Stimulated activated CD8-positive, alpha-beta memory T cell treated with anti-CD3 and anti-CD28 coated beads, Interleukin-4, amount 100 ng/mL, for 4 hours (primary cell): ENCODE measurements at places on chromosomes 6 and 20.

DNA sequence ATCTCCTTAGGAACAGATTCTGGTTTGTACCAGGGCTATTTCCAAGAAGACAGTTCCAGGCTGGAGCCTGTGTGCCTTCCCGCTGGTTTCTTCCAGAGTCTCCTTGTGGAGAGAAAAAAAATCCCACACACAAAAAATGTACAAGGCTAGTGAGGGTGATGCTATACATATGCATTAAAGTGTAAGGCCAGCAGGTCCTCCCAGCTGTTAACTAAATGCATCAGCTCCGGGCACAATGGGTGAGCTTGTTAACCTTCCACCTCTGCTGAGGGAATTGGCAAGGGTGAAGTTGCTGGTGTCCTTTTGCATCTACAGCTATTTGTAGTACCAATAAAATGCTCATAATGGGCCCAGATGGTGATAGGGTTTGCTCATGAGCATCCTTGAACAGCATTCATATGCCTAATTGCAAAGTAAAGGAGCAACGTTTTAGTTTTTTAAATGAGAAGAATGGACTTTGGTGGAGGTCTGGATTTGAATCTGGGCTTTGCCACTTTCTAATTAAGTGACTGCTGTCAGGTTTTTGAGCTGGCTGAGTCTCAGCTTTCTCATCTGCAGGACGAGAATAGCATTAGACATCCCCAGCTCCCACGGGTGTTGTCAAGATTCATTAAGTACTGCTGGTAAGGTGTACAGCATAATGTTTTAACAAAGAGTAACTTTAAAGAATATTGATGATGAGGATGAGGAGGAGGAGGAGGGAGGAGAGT, 361.8 kb downstream of the QKI start:
- no peak for DNase-seq

DNA sequence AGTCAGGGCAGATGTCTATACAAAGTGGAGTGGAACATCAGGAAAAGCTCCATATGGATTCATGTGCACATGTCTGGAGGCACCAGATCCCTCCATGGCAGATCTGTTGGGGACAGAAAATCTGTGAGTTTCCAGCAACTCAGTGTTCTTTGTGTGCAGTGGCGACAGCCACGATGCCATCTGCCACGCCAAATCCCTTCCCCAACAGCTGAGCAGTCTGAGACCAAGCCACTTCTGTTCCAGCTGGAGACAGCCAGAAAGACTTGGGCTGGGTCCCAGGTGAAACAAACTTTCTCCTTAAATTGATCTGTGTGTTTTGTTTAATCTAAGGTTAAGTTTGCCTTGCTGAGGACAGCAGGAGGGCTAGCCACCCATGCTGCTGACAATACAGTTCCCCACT, 22.9 kb downstream of the FKBP1A start:
- DNase-seq = no peak

DNA sequence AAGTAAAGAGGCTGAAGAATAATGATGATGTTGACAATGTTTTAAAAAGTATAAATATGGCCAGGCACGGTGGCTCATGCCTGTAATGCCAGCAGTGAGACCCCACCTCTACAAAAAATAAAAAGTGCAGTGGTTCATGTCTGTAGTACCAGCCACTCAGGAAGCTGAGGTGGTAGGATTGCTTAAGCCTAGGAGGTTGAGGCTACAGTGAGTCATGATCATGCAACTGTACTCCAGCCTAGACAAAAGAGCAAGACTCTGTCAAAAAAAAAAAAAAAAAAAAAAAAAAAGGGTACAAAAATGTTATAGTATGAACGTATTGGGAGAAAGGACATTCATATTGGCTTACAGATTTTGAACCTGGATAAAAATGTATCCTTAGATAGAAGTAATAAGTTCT, 543.1 kb upstream of the IRAK1BP1 start:
- no peak for DNase-seq

DNA sequence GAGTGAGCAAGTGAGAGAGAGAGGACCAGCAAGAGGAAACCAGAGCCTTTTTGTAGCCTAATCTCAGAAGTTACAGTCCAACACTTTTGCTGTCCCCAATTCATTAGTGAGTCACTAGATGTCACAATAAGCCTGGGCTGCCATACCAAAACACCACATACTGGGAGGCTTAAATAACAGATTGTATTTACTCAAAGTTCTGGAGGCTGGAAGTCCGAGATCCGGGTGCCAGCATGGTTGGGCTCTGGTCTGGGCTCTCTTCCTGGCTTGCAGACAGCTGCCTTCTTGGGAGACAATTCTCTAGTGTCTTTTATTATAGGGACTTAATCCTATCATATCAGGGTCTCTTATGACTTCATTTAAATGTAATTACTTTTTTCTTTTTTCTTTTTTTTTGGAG, 50.7 kb upstream of the FERMT1 start:
- no peak for DNase-seq

DNA sequence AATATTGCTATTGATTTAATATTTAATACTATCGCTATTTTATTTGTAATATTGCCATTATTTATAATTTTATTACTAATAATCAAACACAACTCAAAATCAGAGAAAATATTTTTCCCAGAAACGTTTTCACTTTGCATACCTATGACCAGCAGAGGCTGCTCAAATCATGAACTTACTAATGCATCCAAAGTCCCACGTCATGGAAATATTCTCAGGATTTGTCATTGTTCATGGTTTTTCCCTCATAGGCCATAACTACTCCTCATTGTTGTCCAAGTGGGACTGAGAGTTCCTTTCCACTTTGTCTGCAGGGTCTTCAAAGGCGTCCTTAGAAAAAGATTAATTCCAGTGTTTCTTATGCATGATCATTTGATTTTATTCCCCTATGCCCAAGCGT, 344.8 kb downstream of the THBS2 start:
- no peak for DNase-seq

DNA sequence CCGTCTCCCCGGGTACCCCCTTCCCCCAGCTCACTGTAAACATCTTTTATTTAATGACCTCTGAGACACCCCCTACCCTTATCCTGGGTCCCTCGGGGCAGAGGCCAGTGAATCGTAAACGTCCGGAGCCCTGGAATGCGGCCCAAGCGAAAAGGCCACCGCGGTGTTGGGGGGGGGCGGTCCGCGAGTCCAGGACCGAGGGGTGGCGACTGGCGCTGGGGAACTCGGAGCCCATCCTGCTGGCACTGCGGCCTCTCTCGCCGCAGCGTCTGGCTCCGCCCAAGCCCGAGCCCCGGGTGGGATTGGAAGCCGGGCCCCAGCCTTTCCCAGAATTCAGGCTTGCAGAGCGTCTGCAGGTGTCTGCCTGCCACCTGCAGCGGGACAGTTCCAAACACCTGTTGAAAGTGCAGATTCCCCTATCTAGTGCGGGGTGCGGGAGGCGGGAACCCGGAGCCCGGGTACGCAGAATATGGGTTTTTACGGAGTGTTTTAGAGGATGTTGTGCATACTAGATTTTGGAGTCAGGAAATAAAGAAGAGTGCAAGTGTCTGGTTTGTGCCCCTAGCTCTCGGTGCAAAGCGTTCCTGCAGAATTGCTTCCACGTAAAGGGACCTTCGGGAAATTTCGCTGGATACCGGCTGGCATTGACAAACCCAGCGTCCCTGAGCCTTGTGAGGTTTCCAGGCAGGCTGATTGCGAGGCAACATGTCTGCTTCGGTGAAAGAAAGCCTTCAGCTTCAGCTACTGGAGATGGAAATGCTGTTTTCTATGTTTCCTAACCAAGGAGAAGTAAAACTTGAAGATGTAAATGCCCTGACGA, 800 bp downstream of the RWDD2A start:
- DNase-seq = no peak

DNA sequence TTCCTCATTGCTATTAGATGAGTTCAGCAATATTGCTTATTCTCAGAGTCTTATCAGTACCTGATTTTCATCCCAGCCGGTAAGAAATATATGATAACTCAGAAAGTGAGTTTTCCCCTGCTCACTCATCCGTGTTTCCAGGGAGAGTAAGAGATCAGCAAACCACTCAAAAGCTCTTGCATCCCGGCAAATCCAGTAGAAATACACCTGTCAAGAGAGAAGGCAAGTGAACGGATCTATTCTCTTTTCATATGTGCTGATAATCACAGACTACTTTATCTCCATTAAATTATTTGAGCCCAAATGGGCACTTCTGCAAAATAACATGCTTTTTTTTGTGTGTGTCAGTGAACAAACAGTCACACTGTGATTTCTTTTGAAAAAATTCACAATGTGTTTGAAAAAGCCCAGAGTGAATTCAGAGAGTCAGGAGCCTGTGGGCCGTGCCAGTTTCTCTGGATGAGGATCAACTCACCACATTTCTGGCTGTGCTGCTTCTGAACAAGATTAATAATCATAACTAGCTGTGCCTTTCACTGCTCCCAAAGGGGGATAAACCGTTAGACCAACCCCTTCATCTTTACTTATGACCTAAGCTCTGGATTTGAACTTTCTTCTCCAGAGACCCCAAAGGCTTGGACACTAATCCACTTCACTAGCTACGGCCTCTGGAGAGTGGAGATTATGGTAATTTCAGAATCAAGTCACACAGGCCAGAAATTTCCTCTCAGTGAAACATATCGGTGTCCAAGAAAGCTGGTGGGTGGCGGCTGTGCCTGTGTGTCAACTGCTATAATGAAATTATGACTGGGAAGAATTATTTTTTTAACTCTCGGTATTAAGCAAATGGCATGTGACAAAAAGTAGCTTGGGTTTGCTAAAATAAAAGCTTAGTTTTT, 44.2 kb downstream of the NOX3 start:
- DNase-seq = no peak
